ENCODE measurements at places on chromosomes 4 and X.

GRCh38 chrX:44480591-44480990 is 62.1 kb downstream of the FUNDC1 start:
- DNase-seq = no peak

GRCh38 chr4:102466298-102466697 is 34.9 kb upstream of the NFKB1 start:
- no peak for DNase-seq

- DNase-seq = no peak
Measured at GRCh38 chrX:108223585-108223984, 132.0 kb downstream of the ATG4A start.

GRCh38 chr4:143616771-143617170 is 83.7 kb downstream of the FREM3 start:
- DNase-seq = no peak

GRCh38 chrX:135112096-135112729 is 8.1 kb downstream of the ETDB start:
- no peak for DNase-seq

- no peak for DNase-seq
Measured at GRCh38 chr4:69742596-69742995, 17.8 kb downstream of the SULT1B1 start.

- no peak for DNase-seq
Measured at GRCh38 chr4:83205760-83206159, 78.8 kb downstream of the COQ2 start.

GRCh38 chr4:138053641-138054301 is 188.4 kb downstream of the SLC7A11 start:
- DNase-seq = peak; percentile 20

DNA sequence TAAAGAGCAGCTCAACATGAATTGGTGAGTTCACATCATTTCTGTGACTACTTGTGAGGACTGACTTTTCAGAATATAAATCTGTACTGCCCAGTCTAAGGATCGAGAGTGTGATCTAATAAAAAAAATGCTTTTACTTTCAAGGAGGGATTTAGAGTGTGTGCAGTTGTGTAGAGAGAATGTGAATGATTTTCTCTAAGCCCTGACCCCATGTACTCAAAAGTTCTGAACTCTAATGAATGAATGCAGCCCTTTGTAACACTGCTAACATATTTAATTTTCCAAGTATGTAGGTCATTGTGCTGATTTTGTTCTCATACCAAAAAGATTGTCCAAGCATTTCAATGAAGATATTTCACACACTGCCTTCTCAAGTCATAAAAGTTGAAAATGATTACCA is 92.5 kb upstream of the STOX2 start:
- no peak for DNase-seq

DNA sequence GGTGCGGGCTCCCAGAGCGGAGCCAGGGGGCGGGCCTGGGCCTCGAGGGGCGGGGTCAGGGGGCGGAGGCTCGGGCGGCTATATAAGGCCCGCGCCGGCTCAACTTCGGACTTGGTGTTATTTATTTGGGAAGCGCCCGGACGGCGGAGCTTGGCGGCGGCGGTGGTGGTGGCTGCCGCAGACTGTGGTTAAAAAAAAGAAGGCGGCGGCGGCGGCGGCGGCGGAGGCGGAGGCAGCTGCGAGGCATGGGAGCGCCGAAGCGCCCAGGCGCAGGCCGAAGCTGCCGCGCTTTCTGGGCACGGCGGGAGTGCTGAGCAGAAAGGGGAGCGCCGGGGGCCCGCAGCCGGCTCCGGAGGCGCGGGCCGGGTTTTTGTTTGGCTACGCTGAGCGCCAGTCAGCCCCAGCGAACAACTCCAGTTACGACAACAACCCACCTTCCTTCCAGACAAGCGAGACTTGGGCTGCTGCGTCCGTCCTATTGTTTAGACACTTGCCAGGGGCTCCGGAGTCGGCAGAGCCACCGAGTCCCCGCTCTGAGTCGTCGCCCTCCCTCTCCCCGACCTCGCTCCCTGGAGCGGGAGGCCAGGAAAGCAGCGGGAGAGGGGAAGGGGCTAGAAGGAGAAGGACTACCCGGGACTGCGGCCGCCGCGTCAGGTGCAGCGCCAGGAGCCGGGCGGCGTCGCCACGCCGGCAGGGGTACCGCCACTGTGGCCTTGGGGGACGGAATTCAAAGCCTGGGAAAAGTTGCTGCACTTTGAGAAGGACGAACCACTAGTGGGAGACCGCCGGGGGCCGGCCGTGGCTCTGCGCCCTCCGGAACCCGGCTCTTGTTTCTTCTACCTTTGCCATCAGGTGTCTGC is at the start of gene SLIT2:
Gene SLIT2 (plus strand): TSS at position 110 of the 860 bp plus-strand sequence. CDS start 1,911 bp downstream, outside the sequence.
- DNase-seq = peak; percentile 73

DNA sequence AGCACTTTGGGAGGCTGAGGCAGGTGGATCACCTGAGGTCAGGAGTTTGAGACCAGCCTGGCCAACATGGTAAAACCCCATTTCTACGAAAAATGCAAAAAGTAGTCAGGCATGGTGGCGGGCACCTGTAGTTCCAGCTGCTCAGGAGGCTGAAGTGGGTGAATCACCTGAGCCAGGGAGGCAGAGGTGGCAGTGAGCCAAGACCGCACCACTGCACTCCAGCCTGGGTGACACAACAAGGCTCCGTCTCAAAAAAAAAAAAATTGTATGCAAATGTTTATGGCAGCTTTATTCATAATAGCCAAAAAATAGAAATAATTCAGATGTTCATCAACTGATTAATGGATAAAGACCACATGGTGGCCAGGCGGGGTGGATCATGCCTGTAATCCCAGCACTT is 9.8 kb upstream of the NOCT start:
- no peak for DNase-seq

- DNase-seq = no peak
Measured at GRCh38 chrX:134158821-134159512, 78.0 kb upstream of the CCDC160 start.

DNA sequence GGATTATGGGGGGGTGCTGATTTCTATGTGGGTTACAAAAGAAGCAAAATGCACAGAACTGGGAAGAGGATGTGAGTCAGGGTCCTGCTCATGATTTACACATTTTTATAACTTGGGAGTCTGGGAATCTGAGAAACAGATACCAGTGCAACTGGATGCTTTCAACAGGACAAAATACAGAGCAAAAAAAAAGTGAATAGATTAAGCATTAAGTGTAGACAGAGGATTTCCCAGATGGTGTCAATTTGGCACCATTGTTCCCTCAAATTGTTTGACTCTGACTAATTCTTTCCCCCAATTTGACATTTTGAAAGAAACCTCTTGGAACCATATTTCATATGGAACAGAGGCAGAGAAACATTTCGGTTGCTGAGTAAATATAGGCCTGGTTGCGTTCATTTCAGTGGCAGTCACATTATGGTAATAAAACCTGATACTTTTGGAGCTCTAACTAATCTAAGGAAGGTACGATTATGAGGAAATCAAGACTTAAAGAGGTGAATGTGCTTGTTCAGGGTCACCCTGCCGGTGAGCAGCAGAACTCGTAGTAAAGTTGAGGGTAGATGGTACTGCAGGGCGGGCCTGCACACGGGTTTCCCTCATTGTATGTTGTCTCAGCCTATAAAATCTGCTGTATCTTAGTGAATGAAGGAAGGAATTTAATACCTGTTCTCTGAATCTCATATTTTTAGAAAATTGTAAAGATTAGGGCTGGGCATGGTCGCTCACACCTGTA is 18.7 kb upstream of the CDKL5 start:
- no peak for DNase-seq

GRCh38 chr4:74628852-74629620 is 165.3 kb downstream of the BTC start:
- no peak for DNase-seq

DNA sequence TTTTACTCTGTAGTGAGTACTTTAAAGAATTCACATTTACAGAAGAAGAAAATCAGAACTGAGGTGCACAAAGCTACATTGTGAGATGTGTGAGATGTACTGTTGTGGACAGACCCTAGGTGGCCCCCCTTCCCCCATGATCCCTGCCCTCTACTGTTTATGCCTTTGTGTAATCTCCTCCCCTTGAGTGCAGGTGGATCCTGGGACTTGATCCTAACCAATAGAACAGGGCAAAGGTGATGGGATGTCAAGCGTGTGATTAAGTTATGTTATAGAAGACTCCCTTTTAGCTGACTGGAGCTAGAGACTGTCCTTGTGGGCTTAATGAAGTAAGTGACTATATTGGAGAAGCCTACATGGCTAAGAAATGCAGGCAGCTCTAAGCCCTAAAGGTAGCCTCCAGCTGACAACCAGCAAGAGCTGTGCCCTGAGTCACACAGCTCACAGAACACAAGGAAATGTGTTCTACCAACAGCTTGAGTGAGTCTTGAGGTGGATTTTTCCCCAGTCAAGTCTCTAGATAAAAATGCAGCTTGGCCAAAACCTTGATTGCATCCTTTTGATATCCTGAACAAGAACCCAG is 225.2 kb upstream of the LEF1 start:
- DNase-seq = no peak

DNA sequence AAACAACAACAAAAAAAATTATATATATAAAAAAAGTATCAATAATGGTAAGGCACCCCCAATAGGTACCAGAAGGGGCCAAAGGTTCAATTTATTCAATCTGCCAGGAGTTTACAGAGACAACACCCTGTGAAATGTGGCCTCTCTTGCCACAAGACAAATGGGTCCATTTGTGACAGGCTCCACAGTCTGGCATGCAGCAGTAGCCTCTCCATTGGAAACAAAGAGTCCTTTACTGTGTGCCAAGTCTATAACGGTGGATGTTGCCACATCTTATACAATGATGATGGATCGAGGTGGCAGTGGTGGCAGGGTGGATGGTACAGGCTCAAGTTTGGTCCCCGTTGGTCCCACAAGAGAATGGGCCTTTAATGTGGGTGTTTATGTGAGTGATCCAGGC is 70.1 kb upstream of the SH3RF1 start:
- DNase-seq = no peak

- no peak for DNase-seq
Measured at GRCh38 chr4:53171797-53172196, 194.1 kb downstream of the SCFD2 start.

DNA sequence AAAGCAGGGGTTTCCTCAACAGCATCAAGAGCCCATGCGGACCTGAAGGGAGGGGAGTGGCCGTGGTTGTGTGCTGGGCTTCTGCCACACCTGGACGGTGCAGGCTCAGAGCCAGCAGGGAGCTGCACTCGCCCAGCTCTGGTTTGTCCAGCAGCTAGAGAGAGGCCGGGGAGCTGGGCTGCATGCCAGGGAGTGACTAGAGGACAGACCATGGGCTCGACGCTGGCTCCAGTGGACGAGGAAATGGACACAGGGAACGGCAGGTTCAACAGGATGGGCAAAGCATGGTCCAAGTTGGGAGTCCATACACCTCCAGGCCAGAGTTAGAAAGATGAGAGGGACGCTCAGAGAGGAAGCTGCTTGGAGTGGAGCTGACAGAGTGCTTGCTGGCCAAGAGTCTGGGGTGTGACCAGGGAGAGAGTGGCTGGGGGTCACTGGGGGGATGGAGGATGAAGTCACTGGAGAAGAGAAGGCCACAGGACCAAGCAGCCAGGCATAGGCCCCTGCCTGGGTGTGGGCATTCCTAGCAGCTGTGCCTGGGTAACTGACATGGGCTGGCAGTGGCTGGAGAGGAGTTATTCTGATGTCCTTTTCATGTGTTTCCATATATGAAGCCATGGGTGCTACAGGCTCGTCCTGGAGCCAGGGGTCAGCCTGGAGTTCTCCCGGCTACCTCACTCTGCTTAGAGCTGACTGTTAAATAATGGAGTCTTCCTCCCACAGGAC is 42.8 kb downstream of the HTT-AS start:
- DNase-seq = no peak
